ENCODE measurements at places on chromosomes 1 and 21.

DNA sequence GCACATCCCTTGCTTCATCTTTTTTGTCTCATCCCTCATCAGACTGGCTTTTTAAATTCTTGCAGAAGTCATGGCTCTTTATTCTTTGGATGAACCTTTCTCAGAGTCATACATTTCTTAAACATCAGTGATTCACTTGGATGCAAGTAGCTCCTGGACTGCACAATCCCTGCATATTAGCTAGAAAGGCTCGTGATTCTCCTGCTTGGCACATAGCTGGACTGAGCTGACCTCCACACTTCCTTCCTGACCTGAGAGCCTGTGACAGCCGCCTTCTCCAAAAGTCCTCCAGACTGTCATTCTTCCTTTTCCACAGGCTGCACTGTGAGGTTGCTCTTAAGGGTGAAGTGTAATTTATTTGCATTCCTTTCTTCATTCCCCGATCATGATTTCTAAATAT lies 109.4 kb downstream of the RGL1 start:
- no peak for DNase-seq

DNA sequence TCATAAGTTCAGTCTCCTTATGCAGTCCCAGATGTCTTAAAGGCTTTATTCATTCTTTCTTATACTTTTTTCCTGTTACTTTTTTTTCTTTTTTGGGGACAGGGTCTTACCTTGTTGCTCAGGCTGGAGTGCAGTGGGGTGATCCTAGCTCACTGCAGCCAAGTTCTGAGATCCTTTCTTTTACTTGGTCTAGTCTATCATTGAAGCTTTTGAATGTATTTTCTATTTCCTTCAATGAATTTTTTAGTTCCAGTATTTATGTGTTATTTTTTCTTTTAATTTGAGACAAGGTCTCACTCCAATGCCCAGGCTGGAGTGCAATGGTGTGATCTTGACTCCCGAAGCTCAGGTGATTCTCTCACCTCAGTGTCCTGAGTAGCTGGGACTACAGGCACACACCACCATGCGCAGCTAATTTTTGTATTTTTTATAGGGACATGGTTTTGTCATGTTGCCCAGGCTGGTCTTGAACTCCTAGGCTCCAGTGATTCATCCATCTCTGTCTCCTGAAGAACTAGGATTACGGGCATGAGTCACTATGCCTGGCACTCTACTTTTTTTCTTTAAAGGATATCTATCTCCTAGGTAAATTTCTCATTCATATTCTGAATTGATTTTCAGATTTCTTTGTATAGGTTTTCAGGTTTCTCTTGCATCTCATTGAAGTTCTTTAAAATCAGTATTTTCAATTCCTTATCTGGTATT lies 26.1 kb upstream of the GTF2B start:
- no peak for DNase-seq

GRCh38 chr1:76690766-76691165 lies 176.5 kb upstream of the ST6GALNAC5 start:
- no peak for DNase-seq

DNA sequence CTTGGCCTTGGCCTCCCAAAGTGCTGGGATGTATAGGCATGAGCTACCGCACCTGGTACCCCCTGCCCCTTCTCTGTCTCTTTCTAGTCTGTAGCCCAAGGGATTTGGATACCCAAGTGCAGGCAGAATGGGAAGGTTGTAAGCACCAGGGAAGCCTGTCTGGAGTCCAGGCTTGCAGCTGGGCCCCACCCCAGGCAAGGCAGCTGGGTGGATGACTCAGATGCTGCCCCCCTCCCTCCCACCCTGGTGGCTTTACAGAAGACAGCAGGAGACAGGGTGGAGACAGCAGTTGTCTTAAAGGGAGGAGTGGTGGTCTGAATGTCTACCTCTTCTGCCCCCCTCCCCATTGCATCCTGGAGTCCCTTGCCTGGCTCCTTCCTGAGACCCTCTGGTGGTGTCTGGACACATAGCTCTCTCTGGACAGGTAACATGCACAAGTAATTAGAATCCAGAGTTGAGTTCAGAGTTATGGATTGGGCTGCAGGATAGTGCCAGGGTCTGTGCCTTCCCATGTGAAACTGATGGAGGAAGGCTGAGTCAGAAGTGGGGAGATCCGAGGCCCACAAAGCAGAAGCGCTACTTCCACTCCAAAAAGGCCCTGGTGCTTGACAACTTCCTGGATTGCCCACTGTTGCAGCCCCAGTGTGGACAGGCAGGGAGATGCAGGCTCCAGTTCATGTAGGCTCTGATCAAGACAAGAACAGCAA lies 5.1 kb downstream of the LMNA start:
- DNase-seq, result peak; percentile 48

- DNase-seq, result no peak
These were observed 327.1 kb upstream of the FMN2 start for GRCh38 chr1:239764546-239764945.

DNA sequence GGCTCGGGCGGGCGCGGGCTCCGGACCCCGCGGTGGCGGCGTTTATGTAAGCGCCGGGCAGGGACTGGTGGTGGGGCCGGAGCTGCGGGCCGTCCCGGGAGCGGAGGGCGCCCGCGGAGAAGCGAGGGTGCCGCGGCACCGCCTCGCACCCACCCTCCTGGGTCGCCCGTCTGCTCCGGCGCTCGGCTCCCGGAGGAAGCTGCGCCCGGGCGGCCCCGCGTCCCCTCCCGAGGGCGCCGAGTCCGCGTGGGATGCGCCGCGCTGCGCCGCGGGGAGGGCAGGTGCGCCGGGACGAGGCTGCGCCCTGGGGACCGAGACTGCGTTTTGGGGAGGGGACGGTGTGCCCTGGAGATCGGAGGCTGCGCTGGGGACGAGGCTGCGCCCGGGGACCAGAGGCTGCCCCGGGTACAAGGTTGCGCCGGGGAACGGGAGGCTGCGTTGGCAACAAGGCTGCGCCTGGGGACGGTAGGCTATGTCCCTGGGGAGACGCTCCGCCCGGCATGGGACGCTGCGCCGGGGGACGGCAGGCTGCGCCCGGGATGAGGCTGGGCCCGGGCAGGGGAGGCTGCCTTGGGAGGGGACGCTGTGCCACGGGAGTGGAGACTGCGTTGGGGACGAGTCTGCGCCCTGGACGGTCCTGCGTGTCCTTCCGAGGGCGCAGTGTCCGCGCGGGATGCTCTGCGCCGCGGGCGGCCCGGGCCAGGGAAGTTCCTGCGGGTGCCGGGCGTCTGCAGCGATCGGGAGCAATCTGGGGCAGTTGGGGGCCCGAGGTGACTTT lies 627 bp downstream of the ADARB1 start:
- DNase-seq, result peak; percentile 33

- DNase-seq, result no peak
These were observed 690 bp upstream of the RNF19B start for GRCh38 chr1:32965251-32965747.

- DNase-seq, result no peak
These were observed 30.6 kb downstream of the GNAI3 start for GRCh38 chr1:109578947-109579443.

DNA sequence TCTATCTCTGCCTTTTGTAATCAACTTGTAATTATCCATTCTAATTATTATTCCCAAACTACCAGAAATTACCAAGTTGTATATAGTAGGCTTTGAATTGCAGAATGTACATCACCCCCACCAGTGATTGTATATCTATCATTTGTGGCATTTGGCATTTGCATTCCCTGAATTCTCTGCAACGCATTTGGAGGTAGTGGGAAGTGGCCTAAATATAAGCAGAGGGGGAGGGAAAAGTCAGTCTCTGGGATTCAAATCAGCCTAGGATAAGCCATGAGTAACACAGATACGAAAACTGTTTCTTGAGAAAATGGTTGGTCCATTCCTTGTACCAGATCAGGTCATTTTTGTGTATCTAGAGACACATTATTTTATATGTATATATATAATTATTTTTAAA lies 20.7 kb downstream of the DDX20 start:
- no peak for DNase-seq

DNA sequence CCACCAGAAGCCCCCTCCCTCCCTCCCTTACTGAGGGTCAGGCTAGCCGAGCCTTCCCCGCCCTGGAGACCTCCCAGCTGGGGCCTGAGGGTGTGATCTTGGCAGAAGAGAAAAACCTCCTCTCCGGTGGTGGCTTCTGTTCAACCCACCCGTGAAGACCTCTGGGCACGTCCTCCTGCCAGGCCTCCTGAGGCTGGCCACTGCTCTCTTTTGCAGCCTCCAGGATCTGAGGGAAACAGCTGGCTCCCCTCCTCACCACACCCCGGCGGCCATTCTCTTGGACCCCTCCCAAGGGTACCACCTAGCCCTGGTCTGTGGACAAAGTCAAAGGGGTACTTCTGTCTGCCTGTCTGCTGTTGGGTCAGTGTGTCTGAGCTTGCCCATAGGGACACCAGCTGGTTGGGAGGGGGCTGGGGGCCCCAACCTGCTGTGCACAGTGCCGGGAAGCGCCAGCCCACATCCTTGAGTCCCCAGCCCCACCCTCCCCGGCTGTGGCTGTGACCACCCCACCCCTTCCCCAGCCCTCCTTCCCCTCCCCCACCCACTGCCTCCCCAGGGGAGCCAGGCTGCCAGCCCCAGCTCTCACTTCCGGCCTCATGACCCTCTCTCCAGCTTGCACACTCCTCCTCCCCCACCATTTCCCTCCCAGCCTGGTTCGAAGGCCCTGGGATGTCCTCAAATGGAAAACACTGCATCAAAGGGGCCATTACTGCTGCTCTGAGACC lies 48.1 kb downstream of the AHDC1 start:
- peak; percentile 32 for DNase-seq

DNA sequence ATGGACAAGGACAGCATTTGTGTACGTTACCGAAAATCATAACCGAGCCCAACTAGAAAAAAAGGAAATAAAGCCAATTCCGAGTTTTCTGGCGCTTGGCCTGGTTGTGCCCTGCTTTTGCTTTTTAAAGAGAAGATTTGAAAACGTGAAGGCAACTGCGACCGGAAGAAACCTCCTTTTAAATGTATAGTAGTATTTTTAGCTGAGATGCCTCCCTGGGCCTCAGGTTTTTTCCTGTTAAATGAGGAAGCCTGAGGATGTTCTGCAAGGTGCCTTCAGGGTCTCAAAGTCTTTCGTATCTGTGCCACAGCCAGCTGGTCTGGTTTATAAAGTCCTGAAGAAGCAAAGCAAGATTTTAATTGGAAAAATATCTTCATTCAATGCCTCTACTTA lies 371 bp upstream of the ODF2L start:
- DNase-seq, result peak; percentile 10

GRCh38 chr1:216448011-216448510 lies 24.8 kb upstream of the USH2A start:
- DNase-seq, result no peak

- DNase-seq, result no peak
These were observed 27.5 kb upstream of the RASAL2 start for GRCh38 chr1:178066296-178066907.

DNA sequence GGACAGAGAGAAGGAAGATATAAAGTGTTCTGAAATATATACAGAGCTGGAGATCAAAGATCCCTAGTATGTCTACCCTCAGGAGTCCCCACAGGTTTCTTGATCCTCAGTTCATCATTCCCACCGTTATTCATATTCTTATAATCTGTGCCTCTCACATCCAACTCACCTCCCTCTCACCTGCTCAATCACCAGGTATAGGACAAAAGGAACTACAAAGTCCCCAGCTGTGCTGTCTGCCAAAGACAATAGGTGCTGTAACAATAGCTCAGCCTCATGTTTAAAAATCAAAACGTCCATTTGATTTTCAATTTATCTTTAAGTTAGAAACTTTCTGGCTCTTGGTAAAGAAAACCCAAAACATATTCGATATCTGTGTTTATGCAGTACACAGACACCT lies 121.1 kb upstream of the PKN2 start:
- no peak for DNase-seq

GRCh38 chr1:223006917-223007648 lies 136.0 kb downstream of the TLR5 start:
- DNase-seq, result no peak

DNA sequence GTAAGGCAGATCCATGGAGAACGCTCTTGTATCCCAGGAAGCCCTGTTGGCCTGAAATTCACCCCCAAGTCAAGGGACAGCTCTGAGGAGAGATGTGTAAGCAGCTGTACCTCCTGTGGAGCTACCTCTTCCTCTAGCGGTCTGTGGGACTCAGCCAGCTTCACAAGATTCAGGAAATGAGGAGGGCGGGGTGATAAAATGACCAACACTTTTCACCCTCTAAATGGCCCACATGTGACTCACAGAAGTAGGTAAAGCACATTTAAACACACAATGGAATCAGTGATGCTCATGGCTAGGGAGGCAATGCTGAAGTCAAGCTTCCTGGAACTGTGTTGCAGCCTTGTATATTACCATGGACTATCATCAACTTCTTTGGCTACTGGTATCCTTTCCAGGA lies at the start of gene SH2D1B:
Gene SH2D1B (minus strand): TSS at position 135 of the 400 bp plus-strand sequence. CDS start 120 bp downstream, at position 15.
- DNase-seq, result no peak

DNA sequence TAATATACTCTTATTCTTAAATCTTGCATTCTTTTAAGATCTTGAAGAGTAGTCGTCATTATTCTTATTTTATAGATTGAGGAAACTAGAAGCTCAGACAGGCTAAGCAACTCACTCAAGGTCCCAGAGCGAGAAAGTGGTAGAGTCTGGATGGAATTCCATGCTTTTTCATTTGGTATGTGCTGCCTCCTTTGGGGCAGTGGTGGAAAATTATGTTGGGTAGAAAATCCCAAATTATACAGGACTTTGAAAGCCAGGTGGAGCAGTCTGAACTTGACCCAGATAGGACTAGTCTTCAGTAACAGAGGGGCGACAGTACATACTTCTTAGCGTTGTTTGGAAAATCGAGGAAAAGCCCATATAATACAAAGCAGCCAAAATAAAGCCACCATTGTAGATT lies 205.6 kb downstream of the ATG4C start:
- DNase-seq, result no peak

DNA sequence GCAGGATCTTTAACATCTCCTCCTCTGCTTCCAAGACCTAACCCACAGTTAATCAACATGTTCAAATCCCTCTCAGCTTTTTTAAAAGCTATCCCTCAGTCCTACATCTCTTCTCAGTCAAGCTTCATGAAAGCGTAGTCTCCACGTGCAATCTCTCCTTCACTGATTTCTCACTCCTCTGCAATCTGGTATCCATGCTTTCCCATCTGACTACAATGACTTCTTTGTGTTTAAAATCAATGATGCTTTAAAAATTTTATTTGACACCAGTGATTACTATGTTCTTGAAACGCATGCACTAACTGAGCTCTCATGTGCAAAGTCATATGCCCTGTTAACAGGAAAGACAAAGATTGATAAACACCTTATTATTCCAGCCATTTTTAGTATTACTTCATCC lies 67.5 kb upstream of the BEND5 start:
- no peak for DNase-seq

DNA sequence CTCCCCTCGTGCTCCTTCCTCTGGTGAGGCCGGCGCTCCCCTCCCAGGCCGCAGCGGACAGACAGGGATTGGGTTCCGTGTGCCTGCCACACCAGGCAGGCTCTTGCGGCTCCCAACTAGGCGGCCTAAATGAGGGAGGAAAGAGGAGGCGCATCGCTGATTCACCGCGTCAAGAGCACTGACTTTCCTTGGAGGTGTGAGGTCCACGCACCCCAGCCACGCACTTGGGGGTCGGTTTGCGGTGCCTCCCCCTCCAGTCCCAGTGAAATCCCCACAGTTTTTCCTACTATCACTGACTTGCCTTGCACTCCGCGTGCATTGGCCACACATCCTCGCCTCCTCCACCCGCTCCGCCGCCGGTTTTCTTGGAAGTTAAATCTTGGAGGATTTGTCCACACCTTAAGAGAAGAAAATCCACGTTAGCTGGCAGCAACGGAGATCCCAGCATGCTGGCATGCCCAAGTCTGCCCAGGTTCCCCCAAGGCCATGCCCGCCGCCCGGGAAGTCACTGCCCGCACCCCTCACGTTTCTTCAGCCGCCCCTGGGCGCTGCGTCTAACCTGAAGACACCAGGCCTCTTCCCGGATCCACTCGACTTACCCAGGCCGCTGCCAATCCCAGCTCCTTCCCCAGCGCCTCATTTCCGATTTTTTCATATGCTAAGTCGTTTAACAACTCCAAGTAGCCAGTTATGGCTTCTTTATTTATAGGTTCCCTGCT lies 1.1 kb upstream of the FOXD3 start:
- DNase-seq, result no peak
